Stimulated activated CD4-positive, alpha-beta T cell treated with anti-CD3 and anti-CD28 coated beads, Interleukin-4, amount 100 ng/mL, for 1 hour (primary cell): ENCODE measurements at places on chromosomes 5 and 9.

DNA sequence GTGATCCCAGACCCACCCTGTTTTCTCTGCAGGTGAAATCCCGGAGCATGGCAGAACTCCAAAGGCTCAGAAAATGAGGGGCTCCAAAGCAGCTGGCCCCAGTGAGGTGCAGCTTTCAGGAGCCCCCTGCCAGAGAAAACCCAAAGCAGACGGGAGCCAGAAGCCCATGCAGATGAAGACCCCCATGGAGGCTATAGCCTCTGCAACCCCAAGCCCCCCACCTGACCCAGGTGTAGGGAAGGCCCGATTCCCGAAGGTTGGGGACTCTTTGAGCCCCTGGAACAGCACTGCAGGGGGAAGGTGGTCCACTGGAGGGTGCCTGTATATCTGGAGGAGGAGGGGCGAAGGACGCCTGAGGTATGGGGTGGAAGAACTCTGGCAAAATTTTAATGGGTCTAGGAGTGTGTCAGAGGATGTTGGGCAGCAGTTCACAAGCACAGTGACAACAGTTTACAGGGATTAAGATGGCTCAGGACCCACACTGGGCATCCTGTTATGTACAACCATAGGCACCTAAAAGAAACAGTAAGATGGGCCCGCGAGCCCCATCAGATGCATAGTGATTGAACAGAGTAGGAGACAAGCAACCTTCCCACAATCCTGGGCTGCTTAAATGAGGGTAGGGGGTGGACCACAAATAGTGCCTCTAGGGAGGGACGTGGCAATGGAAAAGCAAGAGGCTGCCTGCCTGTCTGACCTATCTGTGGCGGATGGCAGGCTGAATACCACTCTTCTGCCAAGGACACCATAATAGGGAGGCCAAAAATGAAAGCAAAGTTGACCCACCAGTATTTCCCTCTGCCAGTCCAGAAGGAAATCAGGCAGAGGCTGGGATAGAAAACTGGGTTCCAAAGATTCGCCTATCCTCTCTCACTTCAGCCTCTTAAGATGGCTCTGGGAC is 16.4 kb upstream of the ANXA6 start:
- DNase-seq = no peak

DNA sequence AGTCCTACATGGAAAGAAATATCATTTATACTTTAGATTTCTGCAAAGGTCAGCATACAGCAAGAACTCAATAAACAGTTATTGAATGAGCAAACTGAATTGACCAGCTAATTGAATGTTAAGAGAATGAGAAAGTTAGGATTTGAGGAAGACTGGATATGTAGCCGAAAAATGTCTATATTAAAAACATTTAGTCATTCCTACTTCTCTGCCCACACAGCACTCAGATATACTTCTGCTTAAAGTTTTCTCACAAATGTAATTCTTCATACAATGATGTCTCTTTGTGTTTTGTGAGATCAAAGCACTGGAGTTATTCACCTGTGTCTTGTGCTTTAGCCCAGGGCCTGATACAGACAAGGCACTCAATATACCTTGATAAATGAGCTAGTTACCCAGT is 188.6 kb downstream of the PARP8 start:
- DNase-seq = no peak

- no peak for DNase-seq
These were observed 22.9 kb upstream of the ADAM19 start for GRCh38 chr5:157598350-157598936.

- peak; percentile 35 for DNase-seq
These were observed 193.1 kb upstream of the PTGER4 start for GRCh38 chr5:40486437-40487275.

DNA sequence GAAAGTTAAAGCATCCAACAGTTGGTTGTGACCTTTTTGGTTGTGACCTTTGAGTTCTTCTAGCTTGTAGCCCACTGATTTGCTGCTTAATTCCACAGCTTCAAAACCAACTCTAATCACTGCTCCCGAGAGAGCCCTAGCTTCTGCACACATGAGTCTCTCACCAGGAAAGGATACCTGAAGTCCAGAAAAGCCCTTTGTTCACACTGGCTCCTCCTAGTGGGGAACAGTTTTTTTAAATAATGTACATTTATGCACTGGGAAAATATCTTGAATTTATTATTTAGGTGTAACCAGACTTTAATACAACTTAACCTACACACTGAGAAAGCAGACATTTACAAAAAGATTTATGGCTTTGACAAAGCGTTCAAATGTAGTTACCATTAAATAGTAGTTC is 120.2 kb upstream of the CCDC152 start:
- DNase-seq = no peak

- no peak for DNase-seq
These were observed 178.0 kb upstream of the PIK3R1 start for GRCh38 chr5:68037546-68037945.

GRCh38 chr5:3365501-3366215 is 230.0 kb upstream of the IRX1 start:
- no peak for DNase-seq

DNA sequence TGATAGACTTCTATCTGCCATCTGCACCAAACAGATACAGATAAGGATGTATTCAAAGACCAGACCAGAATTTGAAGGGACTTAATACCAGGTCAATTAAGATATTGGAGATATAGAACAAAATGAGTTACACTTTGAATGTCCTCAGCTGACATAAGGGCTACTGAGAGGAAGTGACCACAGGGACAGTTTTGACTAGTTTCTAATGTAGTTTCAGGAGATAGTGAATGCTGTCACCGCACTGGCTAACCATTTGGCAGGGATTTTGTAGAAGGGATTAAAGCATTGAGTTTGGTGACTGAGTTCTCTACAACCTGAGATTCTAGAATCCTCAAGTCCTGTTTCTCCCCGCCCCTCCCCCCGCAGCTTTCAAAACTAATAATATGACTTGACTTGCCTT is 22.7 kb downstream of the CCNH start:
- no peak for DNase-seq

GRCh38 chr5:159422361-159422760 is 92.1 kb upstream of the IL12B start:
- DNase-seq = no peak
